Non-pigmented ciliary epithelial cell (primary cell): ENCODE measurements at places on chromosomes 2 and 18.

DNA sequence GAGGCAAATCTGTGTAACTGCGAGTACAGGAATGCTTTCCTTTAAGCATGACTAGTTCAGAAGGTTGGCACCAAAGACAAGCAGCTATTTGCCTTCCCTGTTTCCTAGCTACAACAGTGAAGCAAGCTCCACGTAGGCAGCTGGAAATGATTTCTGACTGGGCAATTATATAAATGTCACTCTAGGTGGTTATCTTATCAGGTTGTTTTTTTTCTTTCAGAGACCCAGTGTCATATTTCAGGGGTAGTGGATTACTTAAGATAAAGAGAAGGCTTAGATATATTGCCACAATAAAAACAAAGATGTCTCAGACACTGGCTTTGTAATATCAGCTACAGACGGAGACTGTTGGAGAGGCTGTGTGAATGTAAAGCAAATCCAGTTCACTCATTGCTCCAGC is 748.9 kb upstream of the NXPH2 start:
- DNase-seq, result peak; percentile 32

GRCh38 chr18:10973567-10974203 is 175.7 kb downstream of the PIEZO2 start:
- DNase-seq, result no peak

DNA sequence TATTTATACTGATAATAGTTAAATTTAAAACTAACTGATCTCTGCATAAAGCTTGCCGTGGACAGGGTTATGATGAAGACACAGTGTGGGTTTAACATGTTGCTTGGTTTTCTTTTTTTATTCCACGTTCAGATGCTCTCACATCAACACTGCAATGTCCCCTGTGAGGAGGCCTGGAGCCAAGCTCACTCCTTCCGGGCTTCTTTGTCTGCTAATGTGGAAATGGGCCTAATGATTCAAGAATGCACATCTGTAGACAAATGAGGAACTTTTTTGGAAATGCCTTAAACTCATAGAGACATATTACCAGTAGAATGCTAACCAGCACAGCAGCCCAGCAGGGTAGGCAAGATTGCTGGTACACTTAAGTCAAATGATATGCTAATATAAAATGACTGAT is 208.0 kb downstream of the GALR1 start:
- no peak for DNase-seq

GRCh38 chr2:132669908-132670495 is at the start of gene LYPD1:
TSS of gene LYPD1 (minus strand) at chr2:132670205. CDS start at chr2:132669932, 273 bp downstream.
- DNase-seq, result no peak

GRCh38 chr2:54602736-54603322 is 120.6 kb upstream of the EML6 start:
- DNase-seq, result no peak

DNA sequence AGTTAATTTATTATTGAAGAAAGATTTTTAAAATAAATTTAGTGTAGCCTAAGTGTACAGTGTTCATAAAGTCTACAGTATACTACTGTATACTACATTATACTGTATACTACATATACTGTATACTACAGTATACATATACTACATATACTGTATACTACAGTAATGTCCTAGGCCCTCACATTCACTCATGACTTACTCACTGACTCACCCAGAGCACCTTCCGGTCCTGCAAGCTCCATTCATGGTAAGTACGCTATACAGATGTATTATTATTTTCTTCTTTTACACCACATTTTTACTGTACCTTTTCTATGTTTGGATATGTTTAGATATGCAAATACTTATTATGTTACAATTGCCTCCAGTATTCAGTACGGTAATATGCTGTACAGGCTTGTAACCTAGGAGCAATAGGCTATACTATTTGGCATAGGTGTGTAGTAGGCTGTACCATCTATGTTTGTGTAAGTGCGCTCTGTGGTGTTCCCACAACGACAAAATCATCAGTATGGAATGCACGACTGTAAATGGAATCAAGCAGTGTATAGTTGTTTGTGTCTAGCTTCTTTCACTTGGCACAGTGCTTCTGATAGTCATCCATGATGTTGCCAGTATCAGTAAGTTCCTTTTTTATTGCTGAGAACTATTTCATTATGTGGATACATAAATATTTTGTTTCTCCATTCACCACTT is 245.7 kb downstream of the MTX2 start:
- no peak for DNase-seq

GRCh38 chr2:85221067-85221691 is 88.0 kb downstream of the TCF7L1 start:
- DNase-seq, result no peak

DNA sequence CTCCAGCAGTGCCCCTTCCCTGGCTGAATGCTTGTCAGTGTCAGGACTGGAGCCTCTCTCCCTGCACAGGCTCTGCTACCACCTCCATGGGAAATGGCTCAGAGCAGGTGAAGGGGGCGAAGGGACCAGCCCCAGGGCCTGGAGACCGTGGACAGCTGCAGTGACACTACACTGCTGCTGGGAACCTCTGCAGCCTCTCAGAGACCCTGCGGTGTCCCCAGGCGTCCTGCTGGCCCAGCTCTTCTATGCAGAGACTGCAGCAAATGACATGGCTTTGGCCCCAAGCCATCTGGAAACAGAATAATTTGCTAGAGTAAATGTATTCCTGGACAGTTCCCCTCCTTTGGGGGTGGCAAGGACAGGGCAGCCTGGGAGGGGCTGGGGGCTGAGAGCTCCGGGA is 53.2 kb downstream of the CIB4 start:
- DNase-seq, result no peak

GRCh38 chr18:41378598-41378997 is 576.4 kb upstream of the PIK3C3 start:
- DNase-seq, result peak; percentile 35

DNA sequence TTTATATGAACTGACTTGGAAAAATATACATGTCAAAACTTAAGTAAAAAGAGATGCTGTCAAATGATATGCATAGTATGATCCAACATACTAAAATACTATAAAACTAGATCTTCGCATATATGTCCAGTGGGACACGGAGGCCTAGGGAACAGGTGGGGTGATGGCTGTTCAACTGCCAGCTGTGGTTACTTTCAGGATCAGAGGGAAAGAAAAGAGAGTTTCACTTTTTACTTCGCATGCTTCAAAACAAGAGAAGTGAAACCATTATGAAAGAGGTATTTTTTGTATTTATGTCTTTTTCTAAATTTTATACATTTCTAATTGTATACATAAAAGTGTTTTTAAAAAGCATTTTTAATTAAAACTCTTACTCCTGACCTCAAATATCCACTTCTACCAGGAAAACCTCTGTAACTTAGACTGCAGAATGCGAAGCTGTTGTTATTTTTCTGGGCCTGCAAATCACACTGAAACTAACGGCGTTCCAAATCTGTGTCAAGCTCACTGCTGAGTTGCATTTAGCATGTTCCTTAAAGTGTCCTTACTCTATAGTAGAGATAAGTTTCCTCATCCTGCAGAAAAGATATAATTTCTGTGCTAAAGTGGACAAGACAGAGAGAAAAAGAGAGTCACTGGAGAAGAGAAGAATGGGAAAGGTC is 97.8 kb upstream of the SLC35G4 start:
- no peak for DNase-seq

DNA sequence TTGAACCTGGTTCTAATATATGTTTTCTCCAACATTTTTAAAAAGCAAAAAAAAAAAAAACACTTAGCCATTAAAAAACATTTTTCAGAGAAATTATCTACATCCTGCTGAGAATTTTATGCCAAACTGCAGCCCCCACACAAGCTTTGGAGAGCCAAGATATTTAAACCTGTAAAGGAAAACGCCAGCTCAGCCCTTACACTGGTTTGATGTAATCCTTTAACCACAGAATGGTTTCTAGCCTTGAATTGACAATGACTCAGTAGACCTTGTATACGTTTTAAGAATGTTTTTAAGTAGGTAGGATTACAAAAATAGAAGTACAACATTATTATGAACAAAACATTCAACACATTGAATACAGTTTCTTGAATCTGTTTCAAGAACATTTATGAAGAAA is 113.6 kb downstream of the BABAM2 start:
- peak; percentile 91 for DNase-seq

DNA sequence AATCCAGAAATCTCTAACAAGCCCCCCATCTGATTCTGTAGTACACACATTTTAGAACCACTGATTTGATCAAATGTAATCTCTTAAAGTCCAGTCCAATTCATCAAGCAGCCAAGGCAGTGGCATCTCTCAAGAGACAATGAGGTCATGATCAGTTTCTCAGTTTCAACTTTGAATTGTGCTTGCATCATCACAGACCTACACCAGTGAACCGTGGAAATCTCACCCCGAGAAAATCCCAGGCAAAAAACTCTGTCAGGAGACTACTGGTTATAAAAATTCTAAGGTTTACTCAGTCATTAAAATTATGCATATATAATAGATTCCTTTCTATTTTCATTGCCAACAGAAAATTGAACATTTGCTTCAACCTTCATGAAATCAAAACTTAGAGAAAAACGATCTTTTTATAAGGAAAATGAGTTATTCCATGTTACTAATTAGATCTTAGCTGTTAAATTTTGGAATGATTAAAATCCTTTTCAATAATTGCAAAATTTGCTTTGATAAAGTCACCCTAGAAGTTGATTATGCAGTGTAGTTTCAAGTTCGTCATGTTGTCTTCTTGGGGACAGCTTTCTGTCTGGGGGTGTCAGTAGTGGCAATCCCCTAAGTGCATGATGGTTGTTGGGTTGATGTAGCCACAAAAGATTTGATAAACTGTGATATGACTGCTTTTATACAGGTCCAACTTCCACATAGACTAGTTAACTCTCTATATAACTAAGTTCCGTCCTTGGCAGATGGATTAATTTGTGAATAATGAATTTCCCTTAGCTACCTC is 235.0 kb downstream of the CAMKMT start:
- DNase-seq, result no peak

DNA sequence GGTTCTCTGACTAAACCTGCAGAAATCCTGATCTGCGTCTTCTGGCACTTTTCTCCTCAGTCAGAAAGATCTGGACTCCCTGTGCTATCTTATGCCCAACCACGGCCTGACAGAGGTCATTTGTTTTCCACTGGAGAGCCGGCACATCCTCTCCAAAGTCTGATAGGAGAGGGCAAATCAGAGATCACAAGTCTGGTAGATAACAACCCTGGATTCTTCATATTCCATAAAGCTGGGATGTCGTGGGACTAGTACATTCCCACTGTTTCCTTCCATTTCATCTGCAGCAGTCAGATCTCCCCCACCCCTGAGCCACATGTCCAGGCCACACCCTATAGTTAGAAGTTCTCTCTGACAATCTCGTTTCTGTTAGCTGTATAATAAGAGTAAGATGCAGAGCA is 157.0 kb downstream of the MGAT5 start:
- DNase-seq, result no peak

GRCh38 chr2:133886735-133887675 is 318.7 kb upstream of the NCKAP5 start:
- DNase-seq, result peak; percentile 22

DNA sequence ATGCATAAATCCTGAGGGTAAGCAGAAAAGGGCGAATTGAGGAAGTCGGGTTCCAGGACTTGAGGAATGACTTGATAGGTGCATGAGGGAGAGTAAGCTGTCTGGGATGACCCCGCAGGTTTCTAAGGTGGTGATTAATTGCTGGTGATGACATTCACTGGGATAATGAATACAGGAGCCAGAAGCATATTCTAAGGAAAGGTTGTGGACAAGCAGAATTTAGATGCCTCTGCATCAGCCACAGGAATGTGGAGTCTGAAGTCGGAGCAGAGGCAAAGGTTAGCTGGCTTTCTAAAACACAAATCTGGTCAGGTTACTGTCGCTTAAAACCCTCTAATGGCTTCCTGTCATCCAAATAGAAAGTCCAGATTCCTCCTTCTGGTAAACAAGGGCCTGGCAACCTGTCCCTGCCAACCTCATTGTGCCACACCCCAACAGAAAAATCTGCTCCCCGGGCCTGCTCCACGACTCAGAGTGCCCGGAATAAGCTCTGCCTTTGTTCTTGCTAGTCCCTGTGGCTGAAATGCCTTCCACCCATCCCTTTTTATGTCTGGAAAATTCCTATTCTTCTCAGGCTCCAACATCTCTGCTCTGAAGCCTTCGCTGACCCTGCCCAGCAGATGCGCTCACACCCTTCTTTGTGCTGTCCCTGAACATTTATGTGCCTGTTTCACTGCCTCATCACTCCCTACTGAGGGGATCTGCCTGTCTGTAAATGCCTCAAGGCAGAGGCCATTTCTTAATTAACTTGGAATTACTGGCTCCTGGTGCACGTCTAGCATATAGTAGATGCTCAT is 11.3 kb upstream of the TMEM214 start:
- DNase-seq, result no peak

- DNase-seq, result no peak
Measured at GRCh38 chr18:38606841-38607240, 1041.2 kb upstream of the CELF4 start.

DNA sequence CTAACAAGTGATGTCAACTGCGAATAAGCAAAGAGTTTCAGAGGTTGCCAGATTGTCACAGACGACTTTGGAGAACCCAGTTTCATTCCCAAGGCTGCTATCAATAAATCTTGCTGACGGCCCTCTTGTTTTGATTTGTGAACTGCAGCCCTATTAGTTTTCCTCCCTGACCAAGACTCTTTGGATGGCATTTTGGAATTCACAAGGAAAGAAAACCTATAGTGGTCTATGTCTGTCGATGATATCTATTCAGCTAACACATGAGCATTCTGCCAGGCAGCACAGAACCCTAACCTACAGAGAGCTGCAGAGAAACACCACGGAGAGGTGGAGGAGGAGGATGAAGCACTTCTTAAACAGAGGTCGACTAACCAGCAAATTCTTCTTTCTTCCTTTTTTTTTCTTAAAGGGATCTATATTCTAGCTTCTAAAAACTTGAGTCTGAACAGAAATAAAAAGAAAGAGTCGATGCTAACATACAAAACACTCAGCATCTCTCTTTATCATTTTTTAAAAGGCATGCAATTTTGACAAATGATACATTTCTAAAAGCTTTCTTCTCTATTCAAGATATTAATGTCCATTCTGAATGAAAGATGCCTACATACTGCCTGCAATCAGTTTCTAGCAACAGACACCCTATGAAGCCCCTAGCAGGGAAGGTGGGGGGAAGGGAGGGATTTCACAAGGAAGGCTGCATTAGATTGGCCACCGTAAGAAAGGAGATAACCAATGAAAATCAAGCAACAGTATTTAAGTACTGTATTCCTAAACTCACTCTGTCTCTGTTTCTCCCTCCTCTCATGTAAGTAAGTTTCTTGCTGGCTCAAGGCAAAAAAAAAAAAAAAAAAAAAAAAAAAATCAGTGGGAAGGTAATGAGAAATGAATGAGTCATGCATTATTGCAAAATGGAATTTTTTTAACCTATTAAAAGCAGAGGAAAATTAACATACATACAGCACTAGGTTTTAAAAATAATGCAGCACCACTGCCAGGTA is 83.0 kb upstream of the CHRNA1 start:
- peak; percentile 91 for DNase-seq

- no peak for DNase-seq
Measured at GRCh38 chr2:121037480-121037879, 247.5 kb downstream of the TFCP2L1 start.

DNA sequence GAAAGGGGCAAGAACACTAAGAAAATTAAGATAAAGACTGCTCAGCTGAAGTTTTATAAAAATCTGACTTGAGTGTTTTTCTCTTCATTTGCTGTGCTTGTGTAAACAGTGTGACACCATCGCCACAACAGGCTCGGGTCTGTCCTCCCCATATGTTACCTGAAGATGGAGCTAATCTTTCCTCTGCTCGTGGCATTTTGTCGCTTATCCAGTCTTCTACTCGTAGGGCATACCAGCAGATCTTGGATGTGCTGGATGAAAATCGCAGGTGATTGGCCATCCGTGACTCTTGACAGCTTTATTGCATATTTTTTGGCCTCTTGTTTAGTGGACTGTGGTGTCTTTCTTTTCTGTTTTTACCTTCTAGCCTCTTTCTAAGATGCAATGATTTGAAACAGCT is 22.1 kb downstream of the MFF start:
- DNase-seq, result no peak
